Activated naive CD4-positive, alpha-beta T cell treated with anti-CD3 and anti-CD28 coated beads, Interleukin-2, amount 10 ng/mL, durations not matched to agents 7 days and 5 days (primary cell): ENCODE measurements at places on chromosomes 1 and 21.

DNA sequence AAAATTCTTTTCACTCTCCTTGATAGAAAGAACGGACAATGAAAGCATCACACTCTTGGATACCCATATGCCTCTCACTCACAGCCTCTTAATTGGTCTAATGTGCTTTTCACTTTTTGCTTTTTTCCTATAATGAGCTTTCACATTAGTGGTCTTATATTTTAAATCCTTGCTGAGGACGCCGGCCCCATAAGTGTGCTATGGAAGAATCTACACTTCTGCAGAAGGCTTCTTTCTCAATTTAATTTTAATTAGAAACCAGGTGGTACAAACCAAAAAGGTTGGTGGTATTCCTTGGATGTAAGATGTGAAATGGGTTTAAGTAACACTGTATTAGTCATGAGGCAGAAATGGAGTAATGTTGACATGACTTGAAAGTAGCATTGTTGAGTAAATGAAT, 190.6 kb upstream of the NFIA start:
- DNase-seq: no peak

GRCh38 chr1:89821322-89822108, 683 bp downstream of the LRRC8D start:
- peak; percentile 75 for DNase-seq

DNA sequence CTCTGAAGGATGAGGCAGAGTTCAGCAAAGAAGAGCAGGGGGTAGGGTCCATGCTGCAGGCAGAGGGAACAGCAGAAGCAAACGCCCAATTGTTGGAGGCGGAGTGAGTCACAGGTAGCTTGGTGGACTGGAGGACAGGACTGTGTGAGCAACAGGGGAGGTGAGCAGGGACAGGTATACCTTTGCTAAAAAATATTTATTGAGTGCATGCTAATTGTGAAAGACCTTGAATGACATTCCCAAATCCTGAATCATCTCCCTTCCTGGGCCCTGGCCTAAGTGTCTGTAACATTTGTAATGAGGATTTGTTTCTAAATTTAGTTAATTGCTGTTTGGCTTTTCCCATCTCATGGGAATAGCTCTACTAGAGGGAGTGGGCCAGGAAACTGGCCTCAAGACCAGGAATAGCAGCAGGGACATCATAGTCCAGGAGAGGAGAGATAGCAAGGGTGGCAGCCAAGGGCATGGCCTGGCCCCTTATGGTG, 123.7 kb downstream of the FOXD2 start:
- no peak for DNase-seq

- DNase-seq: no peak
These were observed 128.0 kb upstream of the IRF2BP2 start for GRCh38 chr1:234737967-234738314.

- DNase-seq: no peak
These were observed 66.3 kb downstream of the RAVER2 start for GRCh38 chr1:64811131-64811530.

GRCh38 chr1:12486401-12487005, 131.5 kb downstream of the DHRS3 start:
- DNase-seq: no peak

- DNase-seq: no peak
These were observed 52.4 kb upstream of the PAX7 start for GRCh38 chr1:18578271-18578670.

DNA sequence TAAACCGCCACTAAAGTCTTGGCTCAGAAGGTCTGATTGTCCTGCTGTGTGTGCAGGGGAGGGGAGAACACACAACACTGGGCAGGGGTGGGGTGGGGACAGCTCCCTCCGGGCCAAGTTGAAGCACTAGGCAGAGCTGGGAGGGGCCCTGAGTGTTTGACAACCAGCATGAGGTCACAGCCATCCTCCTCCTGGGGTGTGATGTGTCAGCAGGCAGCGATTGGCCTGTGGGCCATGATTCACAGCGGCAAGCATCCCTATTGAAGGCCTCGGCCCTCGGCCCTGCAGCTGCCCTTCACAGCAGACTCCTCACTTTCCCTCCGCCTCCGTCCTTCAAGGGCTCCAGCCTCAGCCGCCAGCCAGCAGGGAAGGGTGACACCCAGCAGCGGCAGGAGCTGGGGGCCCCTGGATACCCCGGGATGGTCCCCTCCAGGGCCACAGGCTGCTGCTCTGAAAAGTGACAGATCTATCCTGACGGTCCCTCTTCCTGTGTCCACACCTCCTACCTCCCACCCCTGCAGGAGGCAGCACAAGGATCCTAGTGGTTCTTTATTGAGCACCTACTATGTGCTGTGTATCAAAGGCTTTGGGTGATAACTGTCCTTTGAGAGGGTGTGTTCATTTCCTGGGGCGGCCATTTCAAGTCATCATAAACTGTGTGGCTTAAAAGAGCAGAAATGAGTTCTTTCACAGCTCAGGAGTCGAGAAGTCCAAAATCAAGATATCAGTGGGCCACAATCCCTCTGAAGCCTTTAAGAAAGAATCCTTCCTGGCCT, 66.0 kb upstream of the SLC25A33 start:
- DNase-seq: no peak

DNA sequence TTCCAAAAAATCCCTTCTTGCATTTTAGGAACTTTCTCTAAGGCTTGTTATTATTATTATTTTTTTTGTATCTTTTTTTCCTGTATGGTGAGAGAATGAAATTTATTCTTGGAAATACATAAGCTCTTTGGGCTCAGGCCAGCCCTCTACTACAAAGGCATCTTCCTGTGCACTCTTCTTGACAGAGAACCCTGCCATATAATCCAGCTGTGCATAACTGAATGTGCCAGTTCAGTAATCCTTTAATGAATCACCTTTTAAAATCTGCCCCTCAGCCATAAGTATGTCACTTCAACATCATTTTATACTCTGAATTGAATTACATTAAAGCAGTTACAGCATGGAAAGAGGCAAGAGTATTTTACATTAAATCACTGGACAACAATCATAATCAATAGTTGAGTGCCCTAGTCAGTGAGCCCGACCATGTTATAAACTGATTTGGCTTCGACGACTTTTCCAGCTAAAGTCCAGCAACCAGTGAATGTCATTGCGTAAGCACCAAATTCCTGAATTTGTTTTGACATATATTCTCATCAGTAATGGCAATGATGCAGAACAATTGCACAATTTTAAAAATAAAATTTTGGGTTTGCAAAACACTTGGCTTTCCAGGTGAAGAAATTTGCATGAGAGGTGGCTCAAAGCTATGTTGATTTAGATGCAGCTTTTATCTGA, 59.2 kb upstream of the KCNK2 start:
- DNase-seq: no peak

DNA sequence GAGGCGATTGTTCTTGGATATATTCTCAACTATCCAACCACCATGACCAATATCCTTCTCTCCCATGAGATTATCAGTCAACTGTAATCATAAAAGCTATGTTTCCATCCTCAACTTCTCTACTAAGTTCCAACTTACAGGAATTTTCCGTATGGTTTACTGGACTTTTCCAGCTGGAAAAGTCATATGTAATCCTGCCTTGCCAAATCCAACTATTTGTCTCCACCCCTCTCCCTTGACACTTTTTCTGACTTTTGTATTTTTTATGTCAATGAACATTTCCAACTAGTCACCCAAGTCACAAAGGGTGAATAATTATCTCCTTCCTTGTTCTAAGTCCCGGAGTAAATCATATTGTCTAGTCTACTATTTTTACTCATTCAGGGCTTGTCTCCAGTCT, 293.1 kb downstream of the USP25 start:
- DNase-seq: no peak

DNA sequence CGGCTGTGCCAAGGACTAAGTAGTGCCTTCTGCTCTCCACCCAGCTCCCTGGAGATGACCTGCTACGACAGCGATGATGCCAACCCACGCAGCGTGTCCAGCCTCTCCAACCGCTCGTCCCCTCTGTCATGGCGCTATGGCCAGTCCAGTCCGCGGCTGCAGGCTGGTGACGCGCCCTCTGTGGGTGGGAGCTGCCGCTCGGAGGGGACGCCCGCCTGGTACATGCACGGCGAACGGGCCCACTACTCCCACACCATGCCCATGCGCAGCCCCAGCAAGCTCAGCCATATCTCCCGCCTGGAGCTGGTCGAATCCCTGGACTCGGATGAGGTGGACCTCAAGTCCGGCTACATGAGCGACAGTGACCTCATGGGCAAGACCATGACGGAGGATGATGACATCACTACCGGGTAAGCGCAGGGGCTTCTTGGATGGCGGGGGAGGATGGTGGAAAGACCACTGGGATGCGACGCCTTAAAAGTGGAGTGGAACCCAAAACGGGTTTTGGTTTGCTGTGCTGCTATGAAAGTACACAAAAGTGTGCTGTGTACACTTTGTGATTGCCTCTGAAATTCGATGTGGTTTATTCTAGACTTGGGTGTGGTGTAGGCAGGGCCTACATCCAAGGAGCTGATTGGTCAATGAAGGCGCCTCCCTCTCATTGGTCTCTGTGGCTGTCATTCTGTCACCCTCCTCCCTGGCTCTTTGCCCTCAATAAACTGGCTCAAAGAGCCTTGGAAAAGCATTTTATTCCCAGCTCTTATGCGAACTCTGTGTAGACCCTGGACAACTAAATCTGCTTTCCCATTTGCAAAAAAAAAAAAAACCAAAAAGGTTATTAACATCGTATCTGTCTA, 110.4 kb upstream of the IPO9 start:
- DNase-seq: no peak

DNA sequence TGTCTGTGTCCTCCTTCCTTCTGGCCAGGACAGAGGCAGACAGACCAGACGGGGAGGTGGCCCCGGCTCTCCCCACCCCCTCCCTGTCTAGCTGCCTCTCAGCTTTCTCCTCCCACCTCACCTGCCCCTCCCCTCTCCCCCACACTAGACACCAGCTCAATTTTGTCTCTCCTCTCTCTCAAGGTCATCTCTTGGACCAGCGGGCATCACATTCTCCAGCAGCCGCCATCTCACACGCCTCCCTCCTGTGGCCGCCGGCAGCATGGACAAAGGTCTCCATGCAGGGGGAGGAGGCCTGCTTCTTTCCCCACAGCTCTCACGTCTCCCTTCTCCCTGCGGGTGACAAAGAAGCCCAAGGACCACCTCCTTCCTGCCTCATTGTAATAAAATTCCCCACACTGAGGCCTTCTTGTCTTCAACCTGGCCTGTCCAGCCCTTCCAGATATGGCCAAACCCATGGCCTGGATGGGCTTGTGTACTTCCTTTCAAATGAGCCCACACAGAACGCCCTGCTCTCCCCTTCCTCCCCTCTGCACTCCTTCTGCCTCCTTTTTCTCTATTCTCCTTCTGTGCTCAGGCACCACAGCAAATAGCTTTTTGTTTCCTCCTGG, 14.6 kb downstream of the OPTC start:
- DNase-seq: no peak

- DNase-seq: no peak
These were observed 157.3 kb upstream of the RUNX1 start for GRCh38 chr21:35206141-35207125.

DNA sequence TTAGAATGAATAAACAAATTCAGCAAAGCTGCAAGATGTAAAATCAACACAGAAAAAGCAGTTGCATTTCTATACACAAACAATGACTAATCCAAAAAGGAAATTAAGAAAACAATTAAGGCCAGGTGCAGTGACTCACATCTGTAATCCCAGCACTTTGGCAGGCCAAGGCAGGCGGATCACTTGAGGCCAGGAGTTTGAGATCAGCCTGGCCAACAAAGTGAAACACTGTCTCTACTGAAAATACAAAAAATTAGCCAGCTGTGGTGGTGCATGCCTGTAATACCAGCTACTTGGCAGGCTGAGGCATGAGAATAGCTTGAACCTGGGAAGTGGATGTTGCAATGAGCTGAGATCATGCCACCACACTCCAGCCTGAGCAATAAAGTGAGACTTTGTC, 22.3 kb downstream of the THEM4 start:
- no peak for DNase-seq

- no peak for DNase-seq
These were observed 163.2 kb upstream of the NBPF11 start for GRCh38 chr1:148315071-148315811.
